ENCODE measurements at places on chromosomes 16 and 17.

GRCh38 chr17:15255713-15256454, 9.2 kb downstream of the PMP22 start:
- no peak for DNase-seq

GRCh38 chr17:80931421-80932265, 60.0 kb upstream of the CHMP6 start:
- DNase-seq = no peak

DNA sequence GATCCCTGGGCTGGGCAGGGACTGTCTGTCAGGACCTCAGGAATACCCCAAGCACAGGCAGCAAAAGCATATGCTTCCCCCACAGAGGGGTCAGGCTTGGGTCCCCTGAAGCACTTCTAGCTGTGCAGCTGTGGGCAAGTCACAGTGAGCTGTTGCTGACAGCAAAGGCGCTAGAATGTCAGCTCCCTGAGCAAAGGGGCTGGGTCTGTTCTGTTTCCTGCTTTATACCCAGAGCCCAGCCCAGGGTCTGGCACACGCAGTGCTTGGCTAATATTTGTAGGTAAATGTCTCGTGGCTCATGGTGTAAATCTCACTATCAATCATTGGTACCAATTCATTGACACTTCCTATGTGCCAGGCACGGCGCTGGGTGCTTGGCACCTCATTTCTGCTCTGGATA, 16.6 kb upstream of the MPRIP start:
- no peak for DNase-seq

DNA sequence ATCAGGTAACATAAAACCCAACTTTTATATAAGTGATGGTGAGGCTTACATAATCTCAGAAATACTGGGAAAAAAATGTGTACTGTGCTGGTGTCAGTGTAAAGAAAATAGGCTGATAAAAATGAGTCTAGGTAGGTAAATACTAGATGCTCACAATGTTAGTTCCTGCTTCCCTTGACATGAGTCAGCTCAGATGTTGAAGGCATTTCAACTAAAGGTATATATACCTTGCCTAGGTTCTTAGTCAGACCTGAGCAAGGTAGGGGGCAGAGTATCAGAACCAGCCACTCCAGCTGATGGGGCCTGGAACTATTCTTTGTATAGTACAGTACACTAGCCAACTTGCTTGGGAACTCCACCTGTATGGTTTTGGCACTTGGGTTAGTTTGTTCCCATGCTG, 51.0 kb upstream of the CA10 start:
- DNase-seq = no peak

DNA sequence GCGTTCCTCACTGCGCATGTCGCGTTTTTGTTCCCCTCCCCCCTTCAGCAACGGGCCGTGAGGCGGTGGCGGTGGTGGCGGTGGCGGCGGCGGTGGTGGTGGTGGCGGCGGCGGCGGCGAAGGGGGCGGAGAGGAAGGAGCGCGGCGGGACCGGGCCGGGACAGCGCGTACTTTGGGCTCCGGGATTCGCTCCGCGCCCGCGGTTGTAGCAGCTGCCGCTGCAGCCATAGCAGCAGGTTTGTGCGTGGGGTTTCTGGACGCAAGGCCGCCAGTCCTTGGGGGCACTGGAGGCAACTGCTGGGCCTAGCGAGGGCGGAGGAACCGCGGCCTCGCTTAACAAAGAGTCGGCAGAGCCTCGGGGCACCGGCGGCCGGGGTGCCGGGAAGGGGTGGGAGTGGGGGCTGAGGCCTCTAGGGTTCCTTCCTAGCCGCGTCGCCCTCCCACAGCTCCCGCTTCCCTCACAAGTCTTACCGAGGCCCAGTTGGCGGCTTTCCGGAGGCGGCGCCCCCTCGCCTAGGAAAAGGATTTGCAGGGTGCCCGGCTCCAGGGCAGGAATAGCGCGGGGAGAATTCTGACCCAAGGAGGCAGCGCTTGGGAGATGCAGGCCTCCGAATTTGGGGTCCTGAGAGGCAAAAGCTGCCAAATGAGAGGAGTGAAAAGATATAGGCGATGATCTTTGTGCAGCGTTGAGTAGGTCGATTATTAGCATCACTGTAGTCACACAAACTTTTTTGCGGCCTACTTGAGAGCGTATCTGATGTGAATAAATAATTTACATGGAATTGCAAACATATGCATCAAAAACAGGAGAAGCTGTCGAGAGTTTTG, at the start of gene DDX42:
Gene DDX42 (plus strand): TSS at position 30 of the 828 bp plus-strand sequence. CDS start 12,880 bp downstream, outside the sequence.
- DNase-seq = peak; percentile 95

- DNase-seq = no peak
These were observed 5.8 kb downstream of the CBX8 start for GRCh38 chr17:79790805-79791734.

GRCh38 chr16:29226782-29227181, 179.7 kb downstream of the NPIPB11 start:
- DNase-seq = no peak

DNA sequence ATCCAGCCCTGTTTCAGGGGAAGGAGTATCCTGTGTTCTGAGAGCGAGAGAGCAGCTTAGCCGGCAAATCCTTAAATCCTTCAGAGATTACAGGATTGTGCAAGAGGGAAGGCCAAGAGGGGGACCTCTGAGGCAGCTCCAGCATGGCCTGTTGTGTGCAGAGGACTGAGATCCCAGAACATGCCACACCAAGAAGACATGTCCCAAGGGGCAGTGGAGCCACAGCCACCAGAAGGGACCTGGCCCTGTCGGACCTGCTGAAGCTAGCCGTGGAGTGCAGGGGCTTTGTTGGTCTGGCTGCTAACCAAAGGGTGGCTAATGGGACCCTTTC, 1.6 kb upstream of the MRC2 start:
- DNase-seq = no peak

GRCh38 chr16:48494742-48495141, 109.5 kb upstream of the SIAH1 start:
- no peak for DNase-seq

GRCh38 chr17:73888862-73889261, 244.6 kb upstream of the SDK2 start:
- DNase-seq = no peak

DNA sequence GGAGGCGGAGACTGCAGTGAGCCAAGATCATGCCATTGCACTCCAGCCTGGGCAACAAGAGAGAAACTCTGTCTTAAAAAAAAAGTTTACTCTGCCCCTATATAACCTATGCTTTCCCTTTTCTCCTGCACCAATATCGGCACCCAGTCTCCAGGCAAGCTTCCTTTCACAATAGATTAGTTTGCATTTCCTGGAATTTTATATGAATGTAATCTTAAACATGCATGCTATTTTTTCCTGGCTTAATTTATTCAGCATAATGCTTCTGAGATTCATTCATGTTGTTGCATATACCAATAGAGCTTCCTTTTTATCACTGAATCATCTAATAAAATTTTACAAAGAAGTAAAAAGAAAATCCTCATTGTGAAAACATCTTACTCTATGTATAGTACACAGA, 59.4 kb downstream of the USP32 start:
- no peak for DNase-seq

DNA sequence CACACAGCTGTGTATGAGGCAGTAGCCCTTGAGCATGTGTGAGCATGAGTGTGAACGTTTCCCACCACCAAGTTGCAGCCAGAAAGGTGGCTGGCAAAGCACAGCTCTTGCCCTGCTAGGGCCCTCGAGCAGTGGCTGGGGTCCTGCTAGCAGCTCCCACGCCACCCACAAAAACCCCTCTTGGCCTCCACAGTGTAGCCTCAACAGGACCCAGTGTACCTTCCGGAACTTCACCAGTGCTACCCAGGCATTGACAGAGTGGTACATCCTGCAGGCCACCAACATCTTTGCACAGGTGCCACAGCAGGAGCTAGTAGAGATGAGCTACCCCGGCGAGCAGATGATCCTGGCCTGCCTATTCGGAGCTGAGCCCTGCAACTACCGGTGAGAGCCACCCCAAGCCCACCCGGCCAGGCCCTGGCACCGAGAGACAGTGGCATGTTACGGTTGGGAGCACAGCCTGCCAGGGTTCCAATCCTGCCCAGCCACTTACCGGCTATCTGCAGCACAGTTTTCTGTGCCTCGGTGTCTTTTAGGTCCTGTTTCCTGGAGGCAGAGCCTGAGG, 53.1 kb downstream of the SCNN1B start:
- DNase-seq = no peak
